ENCODE measurements at places on chromosomes 11 and 22.

- no peak for DNase-seq
- no peaks in the 10 kb centered on the region for H3K36me3 ChIP-seq
- no peak overlapping the region for H3K27ac ChIP-seq
- H3K4me1 ChIP-seq, result peaks cover 32% of the 10 kb centered on the region
Measured at GRCh38 chr11:2310073-2310785, 8.4 kb downstream of the TSPAN32 start.

- H3K27ac ChIP-seq, result no peak overlapping the region
- H3K27me3 ChIP-seq, result no peaks in the 10 kb centered on the region
- no peak overlapping the region for H3K4me3 ChIP-seq
- H3K36me3 ChIP-seq, result no peaks in the 10 kb centered on the region
Measured at GRCh38 chr11:80255021-80255420, 814.2 kb upstream of the TENM4 start.

DNA sequence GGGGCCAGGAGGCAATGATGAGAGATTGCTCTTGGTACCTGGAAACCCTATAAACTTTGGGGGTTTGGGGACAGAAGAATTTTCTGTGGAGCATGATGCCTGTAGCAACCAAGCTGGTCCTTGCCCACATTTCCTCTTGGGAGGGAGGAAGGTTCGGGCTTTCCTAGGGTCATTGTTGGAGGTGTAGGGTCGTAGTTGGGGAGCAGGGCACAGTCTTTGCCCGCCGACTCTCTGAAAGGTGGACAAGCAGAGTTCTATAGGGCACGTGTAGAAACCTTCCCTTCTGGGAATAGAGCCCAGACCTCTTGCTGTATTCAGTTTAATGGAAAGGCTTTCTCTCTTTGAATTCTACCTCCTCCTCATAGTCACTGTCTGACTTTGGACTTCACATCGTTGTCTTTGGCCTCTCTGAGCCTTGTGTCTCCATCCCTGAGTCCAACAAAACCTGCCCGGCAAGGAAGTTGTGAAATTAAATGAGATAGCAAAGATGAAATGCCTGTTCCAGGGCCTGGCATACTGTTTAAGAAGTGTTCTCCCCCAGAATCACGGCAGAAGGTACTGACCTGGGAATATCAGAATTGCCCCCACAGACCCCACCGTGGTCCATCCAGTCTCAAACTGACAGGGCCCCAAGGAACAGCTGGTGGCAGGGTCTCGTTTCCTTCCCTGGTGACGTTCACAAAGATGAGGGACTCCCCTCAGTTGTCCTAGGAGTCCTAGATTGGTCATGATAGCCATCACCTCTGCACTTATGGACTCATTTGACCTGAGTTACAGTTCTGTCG lies 1.6 kb downstream of the PRDM11 start:
- H3K27ac ChIP-seq, result peak overlapping the region; percentile 95
- H3K36me3 ChIP-seq, result no peaks in the 10 kb centered on the region
- H3K4me1 ChIP-seq, result peaks cover 15% of the 10 kb centered on the region
- no peak for DNase-seq

DNA sequence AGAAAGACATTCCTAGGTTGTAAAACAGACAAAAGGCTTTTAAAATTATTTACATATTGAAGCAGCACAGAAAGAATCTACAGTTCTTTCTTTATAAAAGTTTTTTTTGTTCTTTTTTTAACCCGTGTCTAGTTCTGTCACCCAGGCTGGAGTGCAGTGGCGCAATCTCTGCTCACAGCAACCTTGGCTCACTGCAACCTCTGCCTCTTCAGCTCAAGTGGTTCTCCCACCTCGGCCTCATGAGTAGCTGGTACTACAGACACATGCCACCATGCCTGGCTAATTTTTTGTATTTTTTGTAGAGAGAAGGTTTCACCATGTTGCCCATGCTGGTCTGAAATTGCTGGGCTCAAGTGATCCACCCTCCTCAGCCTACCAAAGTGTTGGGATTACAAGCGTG lies 3.8 kb upstream of the INCENP start:
- no peak for DNase-seq
- no peak overlapping the region for H3K27ac ChIP-seq
- no peaks in the 10 kb centered on the region for H3K36me3 ChIP-seq
- H3K27me3 ChIP-seq, result no peaks in the 10 kb centered on the region
- no peak overlapping the region for H3K4me3 ChIP-seq

GRCh38 chr22:17941471-17942406 lies 82.6 kb downstream of the MICAL3 start:
- H3K4me3 ChIP-seq, result no peak overlapping the region
- DNase-seq, result no peak
- H3K36me3 ChIP-seq, result no peaks in the 10 kb centered on the region
- H3K4me1 ChIP-seq, result peaks cover 81% of the 10 kb centered on the region

GRCh38 chr22:29559030-29559429 lies 5.5 kb upstream of the THOC5 start:
- H3K4me3 ChIP-seq, result no peak overlapping the region
- no peak for DNase-seq
- H3K36me3 ChIP-seq, result peaks cover 42% of the 10 kb centered on the region
- no peak overlapping the region for H3K27ac ChIP-seq
- H3K4me1 ChIP-seq, result peaks cover 9% of the 10 kb centered on the region

Measured in SK-N-SH (cell line).